ENCODE measurements at places on chromosomes 5 and 9.

DNA sequence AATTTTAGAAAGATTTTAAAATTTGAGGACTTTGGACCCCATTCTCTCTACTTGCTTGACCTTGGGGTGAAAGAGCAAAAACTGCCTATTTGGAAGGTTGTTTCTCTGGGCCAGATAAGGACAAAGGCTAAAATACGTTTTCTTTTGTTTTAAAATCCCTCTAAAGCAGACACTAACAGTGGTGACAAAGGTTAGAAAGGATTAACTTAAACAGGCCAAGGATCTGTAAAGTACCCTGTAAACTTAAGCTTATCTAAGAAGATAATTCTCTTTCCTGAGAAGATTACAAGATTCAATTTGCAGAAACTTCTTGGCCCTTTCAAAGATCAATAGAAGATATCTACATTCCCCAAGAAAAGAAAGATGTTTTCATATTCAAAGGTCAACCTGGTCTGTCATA is 12.1 kb downstream of the TRPM6 start:
- DNase-seq, result no peak

DNA sequence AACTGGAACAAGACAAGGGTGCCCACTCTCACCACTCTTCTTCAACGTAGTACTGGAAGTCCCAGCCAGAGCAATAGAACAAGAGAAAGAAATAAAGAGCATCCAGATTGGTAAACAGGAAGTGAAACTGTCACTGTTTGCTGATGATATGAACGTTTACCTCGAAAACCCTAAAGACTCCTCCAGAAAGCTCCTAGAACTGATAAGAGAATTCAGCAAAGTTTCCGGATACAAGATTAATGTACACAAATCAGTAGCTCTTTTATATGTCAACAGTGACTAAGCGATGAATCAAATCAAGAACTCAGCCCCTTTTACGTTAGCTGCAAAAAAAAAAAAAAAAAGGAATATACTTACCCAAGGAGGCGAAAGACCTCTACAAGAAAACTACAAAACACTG is 306.6 kb downstream of the PLK2 start:
- no peak for DNase-seq

- peak; percentile 31 for DNase-seq
Measured at GRCh38 chr5:1007681-1008450, 736 bp upstream of the NKD2 start.

DNA sequence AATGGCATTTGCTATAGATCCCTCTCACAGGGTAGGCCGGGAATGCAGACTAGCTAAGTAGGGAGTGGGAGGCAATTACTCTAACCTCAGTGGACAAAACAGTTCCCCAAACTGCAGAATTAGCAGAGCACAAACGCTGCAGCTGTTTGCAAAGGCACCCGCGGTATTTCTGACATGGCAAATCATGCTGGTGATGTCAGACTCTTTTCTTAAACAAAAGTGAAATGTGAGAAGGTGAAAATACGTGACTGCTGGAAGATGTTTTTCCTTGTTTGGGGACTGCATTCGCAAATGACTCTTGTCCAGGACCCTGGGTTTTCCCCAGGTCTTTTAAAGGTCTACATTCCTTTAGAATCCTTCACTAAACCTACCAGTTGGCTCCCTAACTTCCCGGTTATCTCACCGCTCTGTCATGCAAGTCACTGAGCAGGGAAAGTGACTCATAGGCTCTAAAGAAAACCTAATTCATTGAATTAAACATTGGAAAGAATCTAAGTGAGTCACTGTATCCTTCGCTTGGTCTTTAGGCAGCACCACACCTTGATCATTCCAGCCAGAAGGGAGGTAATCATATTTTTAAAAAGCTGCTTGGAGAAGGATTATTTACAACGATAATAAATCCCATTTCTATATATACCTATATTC is 91.5 kb upstream of the DNAH5 start:
- DNase-seq, result peak; percentile 37

DNA sequence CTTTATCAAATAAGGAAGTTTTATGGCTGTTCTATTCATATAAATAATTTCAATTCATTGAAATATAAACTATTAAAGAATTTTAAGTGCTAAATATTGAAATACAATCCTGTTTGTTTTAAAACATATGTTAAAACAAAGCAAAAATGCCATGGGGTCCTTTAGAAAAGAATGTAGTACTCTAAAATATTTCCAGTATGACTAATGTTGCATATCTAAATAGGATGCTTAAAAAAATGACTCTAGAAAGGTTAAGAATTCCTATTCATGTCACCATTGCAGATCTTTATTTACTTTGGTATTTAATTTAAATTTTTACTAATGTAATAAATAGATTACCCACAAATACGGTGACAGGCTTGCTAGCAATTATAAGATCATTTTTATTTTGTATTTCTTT is 132.3 kb downstream of the ZNF608 start:
- DNase-seq, result no peak

DNA sequence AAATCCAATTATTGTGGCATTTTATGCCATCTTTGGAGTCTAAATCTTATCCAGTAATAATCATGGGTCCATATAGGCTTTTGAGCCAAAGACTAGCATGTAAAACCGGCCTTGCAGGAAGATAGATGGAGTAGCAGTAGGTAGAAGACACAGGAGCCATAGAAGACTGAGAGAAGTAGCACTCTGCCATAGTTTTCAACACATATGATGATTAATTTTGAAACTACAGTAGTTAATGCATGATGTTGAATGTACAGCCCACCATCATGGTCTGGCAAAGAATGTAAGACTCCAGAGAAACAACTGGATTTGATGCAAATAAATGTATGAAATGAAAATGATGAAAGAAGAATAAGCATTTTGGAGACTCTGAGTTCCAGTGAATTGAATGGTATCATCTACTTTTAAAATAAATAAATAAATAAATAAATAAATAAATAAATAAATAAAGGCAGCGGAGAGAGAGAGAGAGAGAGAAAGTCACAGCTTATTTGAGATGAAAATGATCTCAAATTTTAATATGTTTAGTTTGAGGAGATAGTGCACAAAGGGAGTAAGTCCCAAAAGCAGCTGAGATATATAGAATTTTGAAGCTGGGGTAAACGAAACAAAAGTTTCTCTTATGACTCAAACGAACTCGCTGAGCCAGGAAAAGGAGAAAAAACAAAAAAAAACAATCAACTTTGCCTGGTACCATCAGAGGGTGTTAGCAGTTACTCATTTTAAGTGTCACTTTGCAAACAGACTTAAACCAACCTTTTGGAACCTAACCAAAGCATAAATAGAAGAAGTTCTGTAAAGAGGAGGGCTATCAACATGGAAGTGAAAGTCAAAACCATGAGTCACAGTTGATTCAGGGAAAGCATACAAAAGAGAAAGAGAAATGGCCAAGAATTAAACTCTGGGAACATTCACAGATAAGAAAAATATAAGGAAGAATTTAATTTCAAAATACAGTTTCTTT is 388.7 kb downstream of the CETN3 start:
- no peak for DNase-seq

Measured in hematopoietic multipotent progenitor cell treated with erythropoietin and hydrocortisone succinate and interleukin-3 and kit ligand, for 6 days (in vitro differentiated cells).